ENCODE measurements at places on chromosomes 16 and 17.

DNA sequence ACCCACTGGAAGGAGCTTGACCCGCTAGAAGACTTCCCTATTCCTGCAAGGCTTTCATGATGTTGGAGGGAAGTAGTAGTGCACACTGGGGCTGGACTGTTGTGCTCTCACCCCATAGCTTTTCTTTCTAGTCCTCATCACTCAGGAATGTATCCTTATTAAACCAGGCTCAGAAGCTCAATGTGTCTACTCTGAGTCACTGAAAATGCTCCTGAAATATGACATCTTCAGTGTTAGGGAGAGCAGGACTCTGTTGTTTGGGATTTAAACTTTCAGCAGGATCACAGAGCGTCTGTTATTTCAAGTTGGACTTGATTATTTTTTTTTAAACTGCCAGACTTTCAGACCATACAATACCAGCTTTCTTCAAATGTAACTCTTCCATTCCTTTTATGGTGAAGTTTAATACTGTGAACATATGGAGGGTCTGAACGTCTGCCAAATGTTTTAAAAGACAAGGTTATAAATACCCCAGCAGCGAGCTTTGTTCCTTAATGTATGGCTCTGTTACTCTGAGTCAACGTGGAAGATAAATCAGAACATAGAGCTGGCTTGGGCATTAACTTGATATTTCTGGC is 257.5 kb downstream of the CDH11 start:
- no peak for DNase-seq

DNA sequence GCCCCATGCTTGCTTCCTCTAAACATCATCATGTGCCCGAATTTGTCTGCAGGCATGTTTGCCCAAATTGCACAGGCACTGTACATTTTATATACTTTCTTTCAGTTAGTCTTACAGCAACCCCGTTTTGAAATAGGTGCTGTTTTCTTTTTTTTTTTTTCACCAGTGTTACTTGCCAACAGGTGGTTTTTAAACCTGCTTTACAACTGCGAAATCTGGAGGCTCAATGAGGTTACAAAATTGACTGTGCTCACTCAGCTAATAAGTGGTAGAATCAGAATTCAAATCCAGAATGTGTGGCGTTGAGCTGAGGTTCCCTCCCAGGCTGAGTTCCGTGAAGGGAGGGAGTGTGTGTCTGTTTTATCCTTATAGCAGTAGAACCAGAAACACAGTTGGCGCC is 5.8 kb downstream of the PLA2G15 start:
- no peak for DNase-seq

DNA sequence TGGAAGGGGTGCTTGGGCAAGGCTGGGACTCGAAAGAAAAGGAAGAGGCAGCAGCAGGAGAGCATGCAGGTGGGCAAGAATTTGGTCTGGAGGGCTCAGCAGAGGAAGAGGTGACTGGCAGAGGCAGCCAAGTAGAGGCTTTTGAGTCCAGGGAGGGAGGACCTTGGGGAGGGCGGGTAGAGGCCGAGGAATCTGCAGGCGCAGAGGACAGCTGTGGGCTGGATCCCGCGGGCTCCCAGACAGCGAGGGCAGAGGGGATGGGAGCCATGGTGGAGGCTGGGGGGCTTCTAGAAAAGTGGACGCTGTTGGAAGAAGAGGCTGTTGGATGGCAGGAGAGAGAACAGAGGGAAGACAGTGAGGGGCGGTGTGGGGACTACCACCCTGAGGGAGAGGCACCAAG is 2.9 kb downstream of the APOBR start:
- DNase-seq: no peak

GRCh38 chr17:28887871-28888471 is 9.6 kb downstream of the FLOT2 start:
- no peak for DNase-seq

GRCh38 chr17:76304226-76305134 is 3.6 kb downstream of the QRICH2 start:
- no peak for DNase-seq

DNA sequence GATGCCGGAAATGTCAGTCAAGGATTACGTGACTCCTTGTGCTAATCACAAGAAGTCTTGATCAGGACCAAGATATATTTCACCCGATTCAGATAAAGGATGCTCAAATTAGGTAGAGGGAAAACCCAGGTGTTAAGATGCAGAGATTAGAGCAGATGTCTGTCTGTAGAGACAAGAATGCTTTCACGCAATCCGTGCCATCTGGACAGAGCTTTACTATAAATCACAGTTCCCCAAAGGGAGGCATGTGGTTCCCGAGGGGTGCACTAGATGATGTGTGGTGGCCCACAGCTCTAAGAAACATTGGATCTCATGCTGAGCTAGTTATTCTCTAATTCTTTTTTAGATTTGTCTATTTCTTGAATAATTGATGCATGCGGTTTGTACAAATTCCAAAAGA is 9.8 kb upstream of the MAP3K14 start:
- DNase-seq: no peak

- no peak for DNase-seq
Observed at GRCh38 chr17:39209317-39210092, 9.4 kb downstream of the RPL19 start.

- no peak for DNase-seq
Observed at GRCh38 chr16:80066805-80067580, 466.5 kb upstream of the MAF start.

DNA sequence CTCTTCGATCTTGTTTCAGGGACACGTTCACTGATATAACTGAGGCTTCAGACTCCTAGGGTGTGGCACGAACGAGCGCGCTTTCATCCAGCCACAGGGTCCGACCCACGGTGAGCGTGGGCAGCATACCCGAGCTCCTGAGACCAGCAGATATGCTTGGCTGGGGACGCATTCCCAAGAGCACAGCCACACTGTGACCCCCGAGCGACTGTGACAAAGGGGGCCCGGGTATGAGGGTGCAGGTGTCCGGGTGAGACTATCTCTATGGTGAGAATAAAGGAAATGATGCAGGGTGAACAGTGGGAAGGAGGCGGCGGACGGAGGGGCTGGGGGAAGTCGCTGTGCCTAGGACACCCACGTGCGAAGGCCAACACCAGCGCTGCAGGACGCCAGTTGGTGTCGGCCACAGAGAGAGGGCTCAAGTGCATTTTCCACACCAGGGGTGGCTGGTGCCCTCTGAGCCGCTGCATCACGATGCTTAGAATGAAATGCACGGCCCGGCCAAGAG is 17.6 kb downstream of the RPH3AL start:
- no peak for DNase-seq

DNA sequence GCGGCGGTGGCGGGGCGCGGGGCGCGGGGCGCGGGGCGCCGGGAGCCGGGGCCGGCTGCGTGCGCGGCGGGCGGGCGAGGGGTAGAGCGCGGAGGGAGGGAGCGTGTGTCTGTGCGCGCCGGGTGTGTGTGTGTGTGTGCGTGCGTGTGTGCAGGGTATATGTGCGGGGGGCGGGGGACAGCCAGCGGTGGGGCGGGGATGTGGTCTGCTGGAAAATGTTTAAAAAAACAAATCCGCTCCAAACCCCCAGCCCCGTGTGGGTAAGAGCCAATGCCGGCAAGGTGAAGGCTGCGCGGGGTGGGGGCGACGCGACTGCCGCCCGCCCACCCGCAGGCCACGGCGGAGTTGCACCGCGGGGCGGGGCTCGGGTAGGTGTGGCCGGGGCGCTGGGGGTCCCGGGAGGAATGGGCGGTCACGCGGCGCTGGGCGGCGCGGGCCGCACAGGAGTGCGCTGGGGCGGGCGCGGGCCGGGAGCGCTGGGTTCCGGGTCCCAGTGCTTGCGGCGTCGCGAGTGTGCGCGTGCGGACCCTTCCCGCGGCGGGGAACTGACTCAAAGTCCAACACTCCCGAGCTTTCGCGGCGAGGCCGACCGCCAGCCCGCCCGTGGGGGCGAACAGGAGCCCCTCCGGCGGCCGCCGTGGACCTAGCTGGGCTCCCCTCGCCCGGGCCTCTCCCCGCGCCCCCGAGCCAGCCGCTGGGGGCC is at the start of gene CYGB:
TSS of gene CYGB (minus strand) at position 132 of the 703 bp plus-strand sequence. CDS start 167 bp downstream, outside the sequence.
- DNase-seq: no peak

GRCh38 chr16:10162981-10163380 is 19.2 kb downstream of the GRIN2A start:
- no peak for DNase-seq

- DNase-seq: no peak
Observed at GRCh38 chr17:49977463-49978389, 8.7 kb downstream of the DLX4 start.

- DNase-seq: peak; percentile 79
Observed at GRCh38 chr16:24700549-24701392, 28.7 kb upstream of the TNRC6A start.

- no peak for DNase-seq
Observed at GRCh38 chr17:42177684-42178083, 3.3 kb downstream of the KCNH4 start.

DNA sequence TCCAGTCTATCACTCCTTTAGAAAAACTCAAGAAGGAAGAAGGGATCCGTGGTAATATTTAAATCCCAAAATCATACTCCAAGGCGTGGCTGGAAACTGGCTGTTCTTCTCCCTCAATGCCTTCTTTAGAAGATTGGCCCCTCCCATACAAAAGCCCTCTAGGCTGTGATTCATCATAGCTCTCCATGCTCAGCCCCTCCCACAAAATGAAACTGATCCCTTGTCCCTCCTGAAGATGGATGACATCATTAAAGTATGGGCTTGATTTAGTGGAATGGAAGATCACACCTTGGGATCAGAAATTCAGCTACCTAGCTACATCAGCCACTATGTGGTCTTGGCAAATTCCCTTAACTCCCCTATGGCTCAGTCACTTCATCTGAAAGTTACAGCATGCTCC is 4.1 kb downstream of the GRIN2A start:
- DNase-seq: no peak

GRCh38 chr17:50452630-50453300 is 15.9 kb downstream of the CHAD start:
- no peak for DNase-seq

DNA sequence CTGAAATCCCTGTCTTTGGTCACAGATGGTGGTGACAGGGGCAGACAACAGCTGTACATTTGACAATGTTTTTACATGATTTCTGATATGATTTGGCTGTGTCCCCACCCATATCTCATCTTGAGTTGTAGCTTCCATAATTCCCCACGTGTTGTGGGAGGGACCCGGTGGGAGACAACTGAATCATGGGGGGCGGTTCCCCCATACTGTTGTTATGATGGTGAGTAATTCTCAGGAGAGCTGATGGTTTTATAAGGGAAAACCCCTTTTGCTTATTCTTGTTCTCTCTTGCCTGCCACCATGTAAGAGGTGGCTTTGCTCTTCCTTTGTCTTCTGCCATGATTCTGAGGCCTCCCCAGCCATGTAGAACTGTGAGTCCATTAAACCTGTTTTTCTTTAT is 353.9 kb downstream of the CPPED1 start:
- DNase-seq: no peak

DNA sequence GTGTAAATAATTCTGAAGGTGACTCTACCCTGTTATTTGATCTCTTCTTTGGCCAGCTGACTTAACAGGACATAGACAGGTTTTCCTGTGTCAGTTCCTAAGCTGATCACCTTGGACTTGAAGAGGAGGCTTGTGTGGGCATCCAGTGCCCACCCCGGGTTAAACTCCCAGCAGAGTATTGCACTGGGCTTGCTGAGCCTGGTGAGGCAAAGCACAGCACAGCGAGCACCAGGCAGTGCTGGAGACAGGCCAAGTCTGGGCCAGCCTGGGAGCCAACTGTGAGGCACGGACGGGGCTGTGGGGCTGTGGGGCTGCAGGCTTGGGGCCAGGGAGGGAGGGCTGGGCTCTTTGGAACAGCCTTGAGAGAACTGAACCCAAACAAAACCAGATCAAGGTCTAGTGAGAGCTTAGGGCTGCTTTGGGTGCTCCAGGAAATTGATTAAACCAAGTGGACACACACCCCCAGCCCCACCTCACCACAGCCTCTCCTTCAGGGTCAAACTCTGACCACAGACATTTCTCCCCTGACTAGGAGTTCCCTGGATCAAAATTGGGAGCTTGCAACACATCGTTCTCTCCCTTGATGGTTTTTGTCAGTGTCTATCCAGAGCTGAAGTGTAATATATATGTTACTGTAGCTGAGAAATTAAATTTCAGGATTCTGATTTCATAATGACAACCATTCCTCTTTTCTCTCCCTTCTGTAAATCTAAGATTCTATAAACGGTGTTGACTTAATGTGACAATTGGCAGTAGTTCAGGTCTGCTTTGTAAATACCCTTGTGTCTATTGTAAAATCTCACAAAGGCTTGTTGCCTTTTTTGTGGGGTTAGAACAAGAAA is 5.1 kb downstream of the STH start:
- no peak for DNase-seq

DNA sequence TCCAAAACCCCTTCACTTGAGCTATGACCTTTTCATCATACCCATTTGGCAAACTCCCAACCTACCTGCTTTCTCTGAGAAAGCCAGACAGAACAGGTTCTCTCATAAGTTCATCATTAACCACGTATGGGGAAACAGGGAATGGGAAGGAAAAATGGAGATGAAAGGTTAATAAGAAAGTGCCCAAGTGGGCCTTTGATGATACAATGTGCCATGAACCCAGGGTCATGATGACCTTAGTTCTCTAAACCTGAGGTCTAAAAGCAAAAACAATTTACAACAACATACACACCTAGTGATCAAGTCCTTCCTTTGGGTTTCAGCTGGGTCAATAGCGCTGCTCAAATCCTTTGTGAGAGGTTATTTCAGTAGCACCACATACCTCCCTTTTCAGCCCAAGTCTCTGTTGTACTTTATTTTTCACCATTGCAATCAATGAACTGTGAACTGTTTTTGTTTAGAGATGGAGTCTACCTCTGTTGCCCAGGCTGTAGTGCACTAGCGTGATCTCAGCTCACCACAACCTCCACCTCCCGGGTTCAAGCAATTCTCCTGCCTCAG is 14.5 kb upstream of the RANGRF start:
- no peak for DNase-seq

DNA sequence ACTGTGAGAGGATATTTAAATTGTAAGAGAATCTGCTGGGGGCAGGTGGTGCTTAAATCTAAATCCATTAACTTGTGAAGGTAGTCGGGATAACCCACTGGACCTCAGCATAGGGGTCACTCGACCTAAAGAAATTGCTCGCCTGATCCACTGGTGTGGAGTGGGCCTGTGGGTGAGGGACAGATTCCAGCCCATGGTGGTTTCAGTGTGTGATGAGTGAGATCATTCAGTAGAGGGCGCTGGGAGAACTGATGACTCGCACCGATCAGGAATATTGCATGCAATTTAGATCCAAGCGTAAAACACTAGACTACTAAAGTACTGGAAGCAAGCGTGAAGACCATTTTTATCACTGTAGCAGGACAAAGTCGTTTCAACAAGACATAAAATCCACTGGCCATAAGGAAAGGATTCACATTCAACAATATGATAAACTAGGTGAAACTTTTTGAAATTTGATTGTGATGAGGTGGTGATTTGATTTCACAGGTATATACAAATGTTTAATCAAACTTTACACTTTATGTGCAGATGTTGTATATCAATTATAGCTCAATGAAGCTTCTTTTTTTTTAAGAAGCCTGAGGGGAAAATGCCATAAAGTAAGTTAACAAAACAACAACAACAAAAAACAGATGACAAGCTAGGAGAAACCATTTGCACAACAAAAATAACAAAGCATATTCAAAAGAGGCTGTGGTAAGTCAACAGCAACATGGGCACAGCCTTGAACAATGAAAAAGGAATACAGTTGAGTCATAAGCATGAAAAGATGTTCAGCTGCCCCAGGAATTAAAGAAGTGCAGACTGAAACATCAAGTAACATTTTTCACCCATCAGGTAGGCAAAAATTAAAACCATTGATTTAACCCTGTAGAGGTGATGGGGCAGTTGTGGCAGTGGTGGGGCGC is 7.5 kb upstream of the TMEM170A start:
- no peak for DNase-seq
